ENCODE measurements at places on chromosomes 13 and 19.
A peak's percentile ranks its signal among the peaks of the same experiment; 100 is the strongest.

GRCh38 chr13:25645681-25646080, 273.9 kb downstream of the ATP8A2 start:
- DNase-seq, result no peak

DNA sequence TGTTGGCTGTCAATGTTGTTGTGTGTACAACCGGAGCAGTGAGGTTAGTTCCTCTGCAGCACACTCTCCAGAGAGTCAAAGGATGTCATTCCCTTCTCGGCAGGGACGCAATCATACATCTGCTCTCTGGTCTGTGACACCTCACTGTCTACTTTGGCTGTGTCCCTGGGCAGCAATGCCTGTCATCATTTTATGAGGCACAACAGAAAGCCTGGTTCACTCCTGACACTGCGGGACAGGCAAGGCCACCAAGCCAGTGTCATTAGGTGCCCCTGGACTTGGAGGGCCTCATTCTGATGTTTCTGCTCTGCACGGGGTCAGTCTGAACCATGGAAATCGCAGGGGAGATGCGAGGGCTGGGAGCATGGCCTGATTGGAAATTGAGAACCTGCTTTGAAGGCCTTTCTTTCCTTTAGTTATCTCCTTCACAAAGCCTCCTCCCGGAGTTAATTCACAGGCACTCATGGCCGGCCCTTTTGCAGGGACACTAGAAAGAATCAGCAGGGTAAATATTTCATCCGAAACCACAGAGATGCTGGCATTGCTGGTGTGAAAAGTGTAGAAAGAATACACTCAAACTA, 284.4 kb downstream of the ZNF536 start:
- DNase-seq, result no peak

DNA sequence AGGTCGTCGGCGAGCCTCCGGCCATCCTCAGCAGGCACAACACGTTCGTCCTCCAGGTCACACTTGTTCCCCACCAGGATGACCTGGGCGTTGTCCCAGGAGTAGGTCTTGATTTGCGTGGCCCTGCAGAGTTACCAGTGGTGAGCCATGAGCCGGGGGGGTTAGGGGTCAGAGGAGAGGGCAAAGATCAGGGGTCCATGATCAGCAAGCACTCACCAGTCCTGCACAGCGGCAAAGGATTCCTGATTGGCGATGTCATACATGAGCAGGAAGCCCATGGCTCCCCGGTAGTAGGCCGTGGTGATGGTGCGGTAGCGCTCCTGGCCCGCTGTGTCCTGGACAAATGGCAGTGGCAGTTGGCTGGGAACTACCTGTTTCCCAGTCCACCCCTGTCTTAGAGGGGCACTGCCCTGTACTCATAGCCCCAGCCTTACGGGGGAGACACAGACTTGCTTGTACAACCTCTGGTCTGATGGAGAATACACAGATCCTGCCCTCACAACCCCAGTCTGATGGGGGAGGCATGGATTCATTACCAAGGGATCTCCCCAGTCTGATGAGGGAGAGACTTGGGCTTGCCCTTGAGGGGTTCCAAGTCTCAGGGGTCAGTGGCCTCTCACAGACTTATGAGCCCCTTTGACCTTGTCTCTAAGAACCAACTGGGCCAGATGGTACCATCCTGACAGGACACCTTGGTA, 3.9 kb downstream of the RAB3D start:
- no peak for DNase-seq

GRCh38 chr19:4371247-4372164, 28.1 kb downstream of the MPND start:
- DNase-seq, result no peak

- DNase-seq, result no peak
These were observed 499.5 kb upstream of the SLITRK6 start for GRCh38 chr13:86298725-86299124.

GRCh38 chr13:112521073-112521685, 66.8 kb downstream of the TUBGCP3 start:
- no peak for DNase-seq

- no peak for DNase-seq
These were observed 15.4 kb downstream of the DNASE2 start for GRCh38 chr19:12865746-12866415.

- no peak for DNase-seq
These were observed 547.0 kb upstream of the SLITRK5 start for GRCh38 chr13:87123987-87124784.

GRCh38 chr19:44749292-44749691, 784 bp downstream of the BCL3 start:
- DNase-seq, result no peak

DNA sequence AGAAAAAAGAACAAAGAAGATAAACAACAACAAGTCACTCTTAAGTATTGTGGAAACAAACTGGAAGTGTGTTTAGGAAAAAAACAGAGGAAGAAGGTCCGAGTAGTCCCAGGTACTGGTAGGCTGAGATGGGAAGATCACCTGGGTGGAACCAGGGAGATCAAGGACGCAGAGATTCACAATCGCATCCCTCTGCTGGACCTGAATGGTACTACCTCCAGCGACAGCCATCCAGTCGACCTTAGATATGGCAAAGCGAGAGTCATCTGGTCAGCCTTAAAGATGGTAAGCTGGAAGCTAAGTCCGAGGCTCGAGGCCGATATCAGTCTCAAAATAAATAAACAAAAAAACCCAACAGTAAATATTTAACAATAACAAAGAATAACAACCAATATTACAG, 44.9 kb upstream of the ZNF91 start:
- no peak for DNase-seq

GRCh38 chr13:40648040-40648439, 18.4 kb downstream of the FOXO1 start:
- no peak for DNase-seq

GRCh38 chr13:102651392-102651791, 43.5 kb downstream of the METTL21C start:
- DNase-seq, result peak; percentile 8

DNA sequence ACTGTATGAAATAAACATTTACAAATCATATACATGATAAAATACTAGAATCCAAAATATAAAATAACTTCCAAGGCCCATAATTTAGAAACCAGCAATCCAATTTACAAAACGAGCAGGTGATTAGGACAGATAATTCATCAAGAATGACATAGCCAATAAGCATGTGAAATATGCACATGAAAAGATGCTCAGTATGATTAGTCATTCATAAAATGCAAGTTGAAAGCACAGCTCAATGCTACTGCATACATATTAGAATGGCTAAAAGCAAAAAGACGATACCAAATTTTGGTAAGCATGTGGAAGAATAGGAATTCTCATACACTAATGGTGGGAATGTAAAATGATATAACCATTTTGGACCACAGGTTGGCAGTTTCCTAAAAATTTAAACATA, 837.2 kb upstream of the MIR17HG start:
- DNase-seq, result no peak

DNA sequence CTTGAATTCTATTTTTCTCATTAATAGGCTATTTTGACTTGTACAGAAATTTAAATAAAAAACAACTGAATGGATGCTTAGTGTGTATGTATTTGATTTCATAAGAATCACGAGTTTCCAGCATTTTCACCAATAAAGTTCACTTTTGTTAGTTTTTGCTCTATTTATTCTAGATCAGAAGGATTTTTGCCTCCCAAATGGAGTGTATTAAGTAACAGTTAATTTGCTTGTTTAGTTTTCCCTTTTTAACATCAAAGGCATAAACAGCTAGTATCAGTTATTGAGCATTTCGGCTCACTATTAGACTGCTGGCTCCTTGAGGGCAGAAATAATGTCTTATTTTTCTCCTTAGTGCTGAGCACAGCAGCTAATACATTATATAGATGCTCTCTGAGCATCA, 414.1 kb downstream of the FGF9 start:
- no peak for DNase-seq

- no peak for DNase-seq
These were observed 383.3 kb downstream of the DACH1 start for GRCh38 chr13:71483733-71484132.

- DNase-seq, result no peak
These were observed 590.8 kb downstream of the LMO7 start for GRCh38 chr13:76226941-76227340.

DNA sequence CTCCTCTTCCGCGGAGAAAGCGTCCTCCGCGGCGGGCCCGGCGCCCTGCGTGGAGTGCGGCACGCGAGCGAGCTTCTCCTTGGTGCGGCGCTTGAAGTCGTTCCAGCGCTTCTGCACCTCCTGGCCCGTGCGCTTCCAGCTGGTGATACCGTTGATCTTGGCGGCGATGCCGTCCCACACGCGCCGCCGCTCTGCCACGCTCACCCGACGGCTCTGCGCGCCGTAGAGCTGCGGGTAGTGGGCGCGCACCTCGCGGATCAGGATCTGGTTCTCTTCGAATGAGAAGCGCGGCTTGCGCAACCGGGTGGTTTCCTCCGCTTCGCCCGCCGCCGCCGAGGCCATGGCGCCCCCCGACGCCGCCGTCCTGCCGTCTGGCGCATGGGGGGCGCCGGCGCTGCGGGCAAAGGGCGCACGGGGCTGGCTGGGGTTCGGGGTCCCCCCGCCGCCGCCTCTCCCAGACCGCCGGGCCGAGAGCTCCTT, 941 bp downstream of the MYPOP start:
- peak; percentile 29 for DNase-seq

DNA sequence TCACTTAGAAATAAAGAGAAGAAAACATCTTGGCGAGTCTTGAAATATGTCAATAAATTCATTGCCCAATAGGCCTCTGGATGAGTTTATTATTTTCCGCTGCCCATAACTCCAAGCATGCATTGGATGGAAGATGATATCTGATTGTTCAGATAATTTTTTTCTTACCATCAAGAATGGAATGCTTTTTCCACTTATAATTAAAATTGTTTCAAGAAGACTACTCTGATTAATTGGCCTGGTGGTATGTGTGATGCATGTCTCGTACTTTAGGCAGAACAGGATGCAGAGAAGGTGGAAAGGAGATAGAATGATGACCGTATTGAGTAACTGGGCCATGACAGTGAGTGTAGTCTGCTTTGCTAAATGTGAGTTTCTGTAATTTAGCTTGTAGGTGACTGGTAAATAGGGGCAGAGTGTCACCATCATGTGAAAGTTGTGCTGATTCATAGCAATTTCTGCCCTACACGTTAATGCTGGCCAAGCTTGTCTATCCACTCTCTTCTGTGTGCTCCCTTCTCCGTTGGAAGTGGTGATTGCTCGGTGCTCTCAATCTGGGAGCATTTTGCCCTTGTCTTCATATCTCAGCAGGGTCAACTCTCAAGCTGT, 13.5 kb upstream of the SPATA13 start:
- DNase-seq, result no peak

DNA sequence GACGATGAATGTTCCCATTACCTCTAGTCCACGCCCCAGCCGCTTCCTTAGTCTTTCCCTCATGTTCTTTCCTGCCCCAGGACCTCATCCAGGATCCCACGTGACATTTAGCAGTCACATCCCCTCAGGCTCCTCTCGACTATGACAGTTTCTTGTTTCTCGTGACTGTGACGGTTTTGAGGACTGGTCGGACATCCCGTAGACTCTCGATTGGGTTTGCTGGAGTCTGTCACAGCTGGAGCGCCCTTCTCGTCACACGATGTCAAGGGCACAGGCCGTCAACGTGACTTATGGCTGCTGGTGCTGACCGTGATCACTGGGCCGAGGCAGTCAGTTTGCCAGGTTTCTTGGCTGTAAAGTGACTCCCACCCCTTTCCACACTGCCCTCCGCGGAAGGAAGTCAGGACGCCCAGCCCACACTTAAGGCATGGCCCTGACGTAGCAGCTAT, 22.8 kb downstream of the ELAVL1 start:
- DNase-seq, result no peak

GRCh38 chr13:96252903-96253302, 163.0 kb downstream of the HS6ST3 start:
- DNase-seq, result no peak

DNA sequence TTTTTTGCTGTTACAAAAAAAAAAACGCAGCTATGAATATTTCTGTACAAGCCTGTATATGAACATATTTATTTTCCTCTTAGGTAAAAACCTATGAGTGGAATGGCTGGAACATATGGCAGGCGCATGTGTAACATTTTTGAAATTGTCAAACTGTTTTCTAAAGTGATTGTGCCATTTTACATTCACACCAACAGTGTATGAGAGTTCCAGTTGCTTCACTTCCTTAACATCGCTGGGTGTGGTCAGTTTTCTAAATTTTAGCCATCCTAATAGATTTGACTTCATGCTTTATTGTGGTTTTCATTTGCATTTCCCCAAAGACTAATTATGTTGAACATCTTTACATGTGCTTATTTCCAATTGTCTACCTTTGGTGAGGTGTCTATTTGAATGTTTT, 306.8 kb downstream of the KCNRG start:
- no peak for DNase-seq

DNA sequence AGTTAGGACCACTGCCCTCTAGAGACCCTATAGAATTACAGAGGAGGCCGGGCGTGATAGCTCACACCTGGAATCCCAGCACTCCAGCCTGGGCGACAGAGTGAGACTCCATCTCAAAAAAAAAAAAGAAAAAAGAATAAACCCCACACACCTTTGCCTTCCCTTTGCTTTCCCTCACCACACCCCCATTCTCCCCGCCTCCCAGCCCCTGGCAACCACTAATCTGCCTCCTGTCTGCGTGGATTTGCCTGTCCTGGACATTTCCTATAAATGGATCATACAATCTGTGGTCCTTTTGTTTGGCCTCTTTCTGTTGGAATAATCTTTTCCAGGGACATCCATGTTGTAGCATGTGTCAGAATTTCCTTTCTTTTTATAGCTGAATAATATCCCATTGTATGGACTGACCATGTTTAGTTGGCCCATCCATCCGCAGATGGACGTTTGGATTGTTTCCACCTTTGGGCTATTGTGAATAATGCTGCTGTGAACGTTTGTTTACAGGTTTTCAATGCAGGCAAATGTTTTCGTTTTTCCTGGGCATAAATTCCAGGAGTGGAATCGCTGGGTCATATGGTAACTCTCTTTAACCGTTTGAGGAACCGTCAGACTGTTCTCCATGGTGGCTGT, 15.3 kb downstream of the NACC1 start:
- no peak for DNase-seq

GRCh38 chr19:47146920-47147319, 16.3 kb downstream of the SAE1 start:
- DNase-seq, result no peak

DNA sequence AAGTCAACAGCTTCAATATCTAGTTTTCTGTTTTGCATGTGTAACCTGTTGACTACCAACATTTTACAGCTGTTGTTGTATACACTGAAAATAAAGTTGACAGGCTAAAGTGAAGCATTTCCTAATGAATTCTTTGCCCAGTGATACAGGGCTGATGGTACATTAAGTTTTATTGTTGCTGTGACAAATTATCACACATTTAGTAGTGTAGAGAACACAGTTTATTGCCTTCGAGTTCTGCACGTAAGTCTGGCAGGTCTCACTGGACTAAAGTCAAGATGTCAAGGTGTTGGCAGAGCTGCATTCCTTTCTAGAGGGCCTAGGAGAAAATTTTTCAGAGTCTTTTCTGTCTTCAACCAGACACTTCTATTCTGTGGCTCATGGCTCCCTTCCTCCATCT, 184.2 kb downstream of the SLITRK6 start:
- no peak for DNase-seq

GRCh38 chr13:91313103-91313502, 34.4 kb upstream of the MIR17HG start:
- DNase-seq, result peak; percentile 2

Measured in hepatic stellate cell (primary cell).